ENCODE measurements at places on chromosomes 7 and 10.

DNA sequence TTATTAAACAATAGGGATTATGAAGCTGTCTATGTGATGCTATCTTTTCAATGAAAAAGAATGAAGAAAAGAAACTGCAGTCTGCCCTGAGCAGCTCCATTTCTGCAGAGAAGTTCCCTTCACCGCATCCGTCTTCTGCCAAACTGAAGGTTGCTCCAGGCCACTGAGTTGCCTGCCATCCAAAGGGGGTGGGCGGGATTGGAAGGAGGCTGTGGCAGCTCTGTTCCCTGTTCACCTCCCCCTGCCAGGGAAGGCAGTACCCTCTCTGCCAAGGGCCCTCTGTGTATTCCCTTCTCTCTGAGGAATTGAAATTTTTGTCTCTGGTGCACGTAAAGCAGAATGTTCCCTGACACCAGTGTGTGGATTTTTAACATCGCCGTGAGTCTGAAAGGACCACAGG lies 243.1 kb upstream of the GHITM start:
- no peak for DNase-seq

- no peak for DNase-seq
Observed at GRCh38 chr7:115477193-115477651, 553.3 kb downstream of the TFEC start.

GRCh38 chr7:47669901-47670384 lies 88.0 kb upstream of the TNS3 start:
- no peak for DNase-seq

DNA sequence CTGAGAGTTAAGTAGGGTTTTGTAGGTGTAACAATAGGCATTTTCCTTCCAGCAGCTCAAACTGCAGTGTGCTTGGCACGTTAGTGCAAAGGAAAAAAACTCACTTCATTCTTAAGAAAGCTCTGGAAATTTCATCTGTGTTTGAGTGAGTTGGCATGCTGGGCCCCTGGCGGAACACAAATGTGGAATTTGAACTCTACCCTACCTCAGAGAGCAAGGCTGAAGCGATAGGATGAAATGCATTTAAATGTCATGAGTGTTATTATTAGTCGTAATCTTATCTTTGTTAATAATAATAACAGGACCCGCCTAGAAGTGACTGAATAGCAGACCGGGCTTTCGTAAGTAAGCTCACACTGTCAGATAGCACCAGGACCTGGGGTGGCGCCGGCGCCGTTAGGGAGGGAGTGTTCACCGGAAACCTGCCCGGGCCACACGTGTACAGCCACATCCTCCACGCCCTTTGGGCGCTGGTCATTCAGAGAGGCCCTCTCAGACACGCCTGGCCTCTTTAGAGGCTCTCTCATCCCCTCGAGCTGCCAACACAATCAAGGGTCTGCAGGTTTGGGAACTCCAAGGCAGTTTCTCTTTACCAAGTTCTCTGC lies 63.5 kb downstream of the GRK5 start:
- DNase-seq = peak; percentile 69

DNA sequence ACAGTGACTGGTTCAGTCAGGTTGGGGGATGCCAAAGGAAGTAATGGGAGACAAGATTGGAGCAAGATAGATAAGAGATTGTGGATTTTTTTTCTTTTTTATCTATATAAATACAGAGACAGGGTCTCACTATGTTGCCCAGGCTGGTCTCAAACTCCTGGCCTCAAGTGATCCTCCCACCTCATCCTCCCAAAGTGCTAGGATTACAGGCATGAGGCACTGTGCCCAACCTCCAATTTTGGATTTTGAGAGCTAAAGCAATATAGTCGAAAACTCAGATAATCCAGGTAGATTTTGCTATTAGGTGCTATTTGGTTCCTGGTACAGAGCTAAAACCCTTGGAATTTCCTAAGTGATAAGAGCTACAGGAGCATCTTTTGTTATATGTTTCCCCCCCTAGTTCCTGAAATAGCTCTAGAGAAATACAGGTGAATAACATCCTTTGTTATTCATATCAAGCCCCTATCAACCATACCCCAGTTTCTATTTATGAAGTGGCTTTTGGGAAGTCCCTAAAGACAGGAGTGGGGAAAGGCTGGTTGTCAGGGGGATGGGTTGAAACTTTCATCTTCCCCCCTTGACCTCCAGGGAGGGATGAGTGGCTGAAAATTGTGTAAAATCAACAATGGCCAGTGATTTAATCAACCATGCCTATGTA lies 151.2 kb downstream of the CFTR start:
- no peak for DNase-seq

DNA sequence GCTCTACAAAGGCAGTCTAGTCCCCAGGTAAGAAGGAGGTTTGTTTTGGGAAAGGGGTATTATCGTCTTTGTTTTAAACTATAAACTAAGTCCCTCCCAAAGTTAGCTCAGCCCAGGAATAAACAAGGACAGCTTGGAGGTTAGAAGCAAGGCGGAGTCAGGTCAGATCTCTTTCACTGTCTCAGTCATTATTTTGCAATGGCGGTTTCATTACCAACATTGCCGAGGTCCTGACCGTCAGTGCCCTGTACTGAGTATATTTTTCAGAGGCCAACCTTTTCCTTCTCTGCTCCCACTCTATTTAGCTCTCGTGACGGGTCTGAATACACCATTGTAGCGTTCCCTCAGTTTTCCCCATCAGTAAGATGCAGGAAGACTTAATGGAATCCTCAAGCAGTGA lies 184.5 kb downstream of the PRKCQ start:
- no peak for DNase-seq

GRCh38 chr10:29446327-29446726 lies 157.5 kb downstream of the LYZL1 start:
- no peak for DNase-seq

- DNase-seq = peak; percentile 2
Observed at GRCh38 chr10:31479752-31480151, 160.7 kb downstream of the ZEB1 start.

GRCh38 chr10:22927661-22928403 lies at the start of gene ARMC3:
TSS of gene ARMC3 (plus strand) at chr10:22928053. CDS start at chr10:22931997, 3,944 bp downstream.
- DNase-seq = peak; percentile 72
